ENCODE measurements at places on chromosomes 1 and 21.

DNA sequence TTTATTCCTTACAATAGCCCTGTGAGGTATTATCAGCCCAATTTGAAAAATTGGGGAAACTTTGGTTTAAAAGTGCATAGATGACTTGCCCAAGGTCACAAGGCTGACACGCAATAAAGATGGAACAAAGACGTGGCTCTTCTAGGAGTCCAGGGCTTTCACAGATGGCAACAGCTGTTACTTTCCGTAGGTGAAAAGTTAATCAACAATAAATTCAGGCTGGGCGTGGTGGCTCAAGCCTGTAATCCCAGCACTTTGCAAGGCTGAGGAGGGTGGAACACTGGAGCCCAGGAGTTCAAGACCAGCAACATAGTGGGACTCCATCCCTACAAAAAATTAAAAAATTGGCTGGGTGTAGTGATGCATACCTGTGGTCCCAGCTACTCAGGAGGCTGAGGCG, 87.8 kb upstream of the ATF3 start:
- no peak for DNase-seq

DNA sequence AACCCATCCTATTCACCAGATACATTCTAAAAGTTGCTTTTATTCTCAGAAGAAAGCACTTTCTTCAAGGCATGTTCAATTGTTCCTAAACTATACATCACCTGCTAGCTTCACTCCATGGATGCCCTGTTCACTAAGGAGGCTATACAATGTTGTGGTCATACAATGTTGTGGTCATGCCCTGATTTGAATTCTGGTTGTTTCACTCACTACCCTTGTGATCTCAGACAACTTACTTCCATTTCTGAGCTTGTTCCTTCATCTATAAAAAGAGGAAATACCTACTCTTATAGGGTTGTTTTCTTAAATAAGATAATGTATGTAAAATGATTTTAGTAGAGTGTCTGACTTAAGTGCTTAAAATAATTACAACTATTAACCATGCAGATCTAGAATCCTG, 19.7 kb downstream of the EDEM3 start:
- DNase-seq = no peak

DNA sequence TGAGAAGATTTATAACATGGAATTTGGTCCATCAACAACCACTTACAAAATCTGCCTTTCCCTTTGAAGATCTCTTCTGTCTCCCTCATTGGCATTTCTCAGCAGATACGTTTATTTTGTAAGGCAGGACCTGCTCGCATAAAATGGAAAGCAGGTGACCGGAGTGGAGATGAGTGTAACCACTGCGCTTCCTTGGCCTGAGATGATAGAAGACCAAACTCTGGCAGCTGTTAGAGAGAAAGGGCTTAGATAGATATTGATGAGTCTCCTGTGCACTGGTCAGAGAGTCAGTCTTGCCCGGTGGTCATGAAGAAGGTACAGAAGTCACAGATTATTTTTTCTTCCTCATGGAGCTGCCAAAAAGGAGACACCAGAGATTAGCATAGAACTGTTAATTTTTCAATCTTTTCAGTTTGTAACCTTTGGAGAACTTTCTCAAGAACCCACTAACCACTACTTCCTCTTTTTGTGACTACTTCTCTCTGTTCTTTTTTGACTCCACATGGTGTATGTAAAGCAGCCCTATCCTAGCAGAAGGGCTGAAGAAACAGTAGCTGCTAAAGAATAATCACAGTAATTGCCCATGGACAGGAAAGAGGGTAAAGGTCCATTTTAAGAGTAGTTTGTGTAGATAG, 47.6 kb downstream of the FCRL3 start:
- no peak for DNase-seq

GRCh38 chr1:55337801-55338447, 122.8 kb upstream of the USP24 start:
- no peak for DNase-seq

- DNase-seq = no peak
Measured at GRCh38 chr1:99704356-99704816, 58.5 kb downstream of the PALMD start.

GRCh38 chr1:36285443-36286101, 20.6 kb upstream of the SH3D21 start:
- DNase-seq = no peak

DNA sequence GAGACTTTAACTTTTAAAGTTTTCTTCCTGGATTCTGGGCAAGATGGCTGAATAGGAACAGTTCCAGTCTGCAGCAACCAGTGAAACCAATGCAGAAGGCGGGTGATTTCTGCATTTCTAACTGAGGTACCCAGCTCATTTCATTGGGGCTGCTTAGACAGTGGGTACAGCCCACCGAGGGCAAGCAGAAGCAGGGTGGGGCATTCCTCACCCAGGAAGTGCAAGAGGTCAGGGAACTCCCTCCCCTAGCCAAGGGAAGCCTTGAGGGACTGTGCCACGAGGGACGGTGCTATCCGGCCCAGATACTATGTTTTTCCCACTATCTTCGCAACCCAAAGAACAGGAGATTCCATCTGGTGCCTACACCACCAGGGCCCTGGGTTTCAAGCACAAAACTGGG, 121.0 kb downstream of the VAV3 start:
- DNase-seq = no peak

DNA sequence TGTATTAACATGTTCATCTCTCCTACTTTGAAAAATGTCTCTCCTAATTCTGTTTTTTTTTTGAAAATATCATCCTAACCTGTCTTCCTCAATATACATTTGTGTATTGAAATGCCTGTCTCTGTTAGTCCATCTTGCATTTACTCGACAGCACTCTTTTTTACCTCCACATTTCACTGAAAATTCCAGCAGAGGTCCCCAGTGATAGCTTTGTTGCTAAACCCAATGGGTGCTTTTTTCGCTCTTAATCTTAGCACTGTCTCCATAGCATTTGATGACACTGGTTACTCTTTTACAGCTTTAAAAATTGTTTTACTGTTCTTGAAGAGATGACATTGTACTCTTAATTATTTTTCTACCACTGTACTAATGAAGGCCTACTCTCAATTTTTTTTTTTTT, 10.8 kb downstream of the OSBPL9 start:
- DNase-seq = no peak

GRCh38 chr1:162561616-162562469, at the start of gene UAP1:
TSS of gene UAP1 (plus strand) at chr1:162561722. CDS start at chr1:162566069, 4,347 bp downstream.
- DNase-seq = no peak

GRCh38 chr1:62064829-62065407, 129.7 kb upstream of the L1TD1 start:
- DNase-seq = no peak

- DNase-seq = no peak
Measured at GRCh38 chr1:170395149-170395548, 136.8 kb upstream of the GORAB start.

- DNase-seq = no peak
Measured at GRCh38 chr1:205989786-205990185, 13.4 kb downstream of the RAB7B start.

GRCh38 chr1:6419397-6419803, 319 bp downstream of the HES2 start:
- no peak for DNase-seq

GRCh38 chr1:221965252-221965651, 223.4 kb upstream of the DUSP10 start:
- DNase-seq = no peak

DNA sequence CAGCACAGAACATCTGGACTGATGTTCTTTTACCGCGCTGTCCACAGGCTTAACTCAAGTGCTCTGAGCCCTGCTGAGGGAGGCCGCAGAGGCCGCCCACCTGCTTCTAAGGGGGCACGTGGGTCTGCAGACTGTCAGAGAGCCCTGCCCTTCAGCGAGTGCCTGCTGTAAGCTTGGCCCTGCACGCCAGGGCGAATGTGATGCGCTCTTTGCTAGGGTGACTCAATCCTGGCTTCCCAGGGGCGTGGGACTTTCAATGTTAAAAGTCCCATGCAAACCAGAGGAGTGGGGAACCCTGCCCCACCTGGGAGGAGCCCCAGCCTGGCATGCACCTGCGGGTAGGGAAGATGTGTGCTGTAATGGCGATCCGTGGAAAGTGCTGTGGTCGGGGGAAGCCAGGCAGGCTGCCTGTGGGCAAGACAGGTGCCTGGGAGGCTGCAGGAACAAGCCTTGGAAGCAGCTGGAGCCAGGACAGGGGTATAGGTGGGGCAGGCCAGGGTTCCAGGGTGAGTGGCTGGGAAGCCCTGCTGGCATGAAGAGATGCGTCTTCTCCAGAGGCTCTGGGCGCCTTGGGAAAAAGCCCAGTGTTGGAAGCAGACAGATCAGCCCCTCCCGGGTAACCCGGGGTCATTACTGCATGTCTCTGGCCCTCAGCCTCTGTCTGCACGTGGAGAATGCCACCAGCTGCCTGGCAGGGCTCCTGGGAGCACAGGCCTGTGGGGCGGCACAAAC, 594 bp upstream of the PANK4 start:
- no peak for DNase-seq

DNA sequence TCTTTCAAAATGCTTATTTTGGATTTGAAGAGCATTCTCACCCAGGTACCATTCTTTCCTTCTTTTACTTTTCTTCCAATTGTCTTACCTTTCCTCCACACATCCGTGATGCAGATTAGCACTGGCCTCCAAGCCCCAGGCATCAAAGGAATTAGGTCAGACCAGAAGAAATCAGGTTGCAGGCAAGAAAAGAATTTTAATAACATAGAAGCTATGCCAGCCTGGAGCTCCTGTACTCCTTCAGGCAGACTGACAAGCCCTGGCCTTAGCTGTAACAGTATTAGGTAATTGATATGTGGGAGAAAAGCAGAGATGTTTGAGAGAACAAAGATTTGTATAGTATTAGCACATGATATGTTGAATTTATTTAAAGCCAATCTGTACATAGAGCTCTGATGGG, 390.4 kb upstream of the ADGRL2 start:
- DNase-seq = no peak

DNA sequence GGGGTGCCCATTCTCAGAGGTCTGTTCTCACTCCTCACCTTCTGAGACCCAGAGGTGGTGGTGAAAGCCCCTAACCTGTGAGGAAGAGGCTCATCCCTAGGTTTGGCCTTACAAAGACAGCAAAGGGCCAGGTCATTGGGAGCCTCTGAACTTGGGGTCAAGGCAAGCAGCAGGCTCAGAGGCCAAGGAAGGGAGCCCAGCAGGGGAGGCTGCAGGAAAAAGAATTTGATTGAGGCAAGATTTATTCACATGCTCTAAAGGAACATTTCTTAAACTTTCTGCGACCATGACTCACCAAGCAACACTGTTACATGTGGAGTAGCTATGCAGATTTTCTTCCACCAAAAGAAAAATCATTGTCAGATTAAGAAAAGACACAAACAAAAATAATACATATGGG, 132.5 kb upstream of the SYT6 start:
- no peak for DNase-seq

GRCh38 chr1:210915890-210916507, 217.9 kb downstream of the KCNH1 start:
- DNase-seq = no peak

GRCh38 chr1:210900820-210901219, 233.1 kb downstream of the KCNH1 start:
- no peak for DNase-seq

DNA sequence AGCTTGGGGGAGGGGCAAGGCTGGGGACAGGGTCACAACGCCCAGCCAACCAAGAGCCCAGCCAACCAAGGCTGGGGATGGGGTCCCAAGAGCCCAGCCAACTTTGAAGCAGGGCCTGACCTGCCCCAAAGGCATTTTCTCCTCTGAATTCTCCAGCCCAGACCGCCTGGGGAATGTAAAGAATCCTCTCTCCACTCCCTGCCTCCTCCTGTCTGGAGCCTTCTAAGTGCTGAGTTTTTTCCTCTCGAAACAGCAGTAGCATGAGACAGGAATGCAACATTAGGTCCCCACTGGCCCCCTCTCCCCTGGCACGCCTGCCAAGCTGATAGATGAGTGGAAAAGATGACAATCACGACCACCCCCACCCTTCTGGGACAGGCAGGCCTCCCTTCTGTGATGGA, 17.0 kb downstream of the C1orf198 start:
- DNase-seq = no peak

- DNase-seq = no peak
Measured at GRCh38 chr21:38115870-38116269, 140.9 kb upstream of the KCNJ15 start.

GRCh38 chr1:154975409-154976059, 1.1 kb downstream of the CKS1B start:
- DNase-seq = no peak

GRCh38 chr1:121518726-121519041, 333.9 kb downstream of the SRGAP2C start:
- DNase-seq = no peak

GRCh38 chr1:180231506-180231921, 1.4 kb downstream of the LHX4 start:
- no peak for DNase-seq

GRCh38 chr1:197320991-197321531, 53.0 kb downstream of the CRB1 start:
- no peak for DNase-seq

- DNase-seq = no peak
Measured at GRCh38 chr1:13593511-13594131, 10.0 kb downstream of the PDPN start.

DNA sequence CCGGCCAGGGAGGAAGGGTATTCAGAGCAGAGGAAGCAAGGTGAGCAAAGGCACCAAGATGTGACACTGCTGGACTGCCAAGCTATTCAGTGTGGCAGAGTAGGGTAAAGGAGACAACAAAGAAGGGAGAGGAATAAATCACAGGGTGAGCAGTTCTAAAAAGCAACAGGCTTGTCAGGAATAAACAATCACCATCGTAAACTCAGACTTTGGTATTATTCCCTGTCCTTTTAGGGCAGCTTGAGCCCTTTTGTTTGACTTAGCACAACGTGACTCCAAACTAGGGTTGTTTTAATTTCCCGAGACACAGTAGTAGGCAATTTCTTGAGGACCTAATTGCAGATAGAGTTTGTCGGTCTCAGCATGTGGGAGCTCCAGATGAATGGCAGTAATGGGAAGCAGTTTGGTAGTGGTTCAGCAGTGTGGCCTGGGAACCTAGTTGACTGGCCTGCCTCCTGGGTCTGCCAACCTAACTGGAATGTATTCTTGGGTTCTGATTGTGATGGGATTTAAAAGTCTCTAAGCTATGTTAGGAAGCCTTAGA, 4.3 kb downstream of the CR1L start:
- no peak for DNase-seq

GRCh38 chr1:58248791-58249190, 297.7 kb downstream of the OMA1 start:
- no peak for DNase-seq

GRCh38 chr1:227735539-227736285, 477 bp downstream of the SNAP47 start:
- DNase-seq = no peak

All from activated gamma-delta T cell (primary cell).